Inflammatory macrophage (primary cell): ENCODE measurements at places on chromosomes 7 and 10.
A peak's percentile ranks its signal among the peaks of the same experiment; 100 is the strongest.

- no peak for DNase-seq
Observed at GRCh38 chr10:35289198-35289597, 47.1 kb upstream of the CCNY start.

GRCh38 chr10:32326680-32327363, 20.1 kb downstream of the EPC1 start:
- DNase-seq, result no peak

DNA sequence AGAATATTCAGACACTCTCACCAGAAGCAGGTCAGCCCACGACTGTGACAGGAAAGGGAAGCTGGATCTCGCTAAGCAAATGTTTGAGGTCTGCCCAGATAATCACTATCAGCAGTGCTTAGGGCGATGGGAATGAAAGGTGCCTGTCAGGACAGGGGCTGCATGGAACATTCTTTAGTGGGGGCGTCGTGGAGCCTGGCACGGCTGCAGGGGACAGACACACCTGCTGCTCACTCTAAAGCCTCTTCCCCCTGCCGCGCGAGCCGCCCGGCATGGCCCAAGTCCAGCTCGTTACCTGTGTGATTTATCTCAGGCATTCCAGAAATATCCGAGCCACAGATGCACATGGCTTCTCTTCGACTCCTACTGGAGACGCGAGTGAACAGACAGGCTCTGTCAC, 235.5 kb downstream of the GLRX3 start:
- no peak for DNase-seq

DNA sequence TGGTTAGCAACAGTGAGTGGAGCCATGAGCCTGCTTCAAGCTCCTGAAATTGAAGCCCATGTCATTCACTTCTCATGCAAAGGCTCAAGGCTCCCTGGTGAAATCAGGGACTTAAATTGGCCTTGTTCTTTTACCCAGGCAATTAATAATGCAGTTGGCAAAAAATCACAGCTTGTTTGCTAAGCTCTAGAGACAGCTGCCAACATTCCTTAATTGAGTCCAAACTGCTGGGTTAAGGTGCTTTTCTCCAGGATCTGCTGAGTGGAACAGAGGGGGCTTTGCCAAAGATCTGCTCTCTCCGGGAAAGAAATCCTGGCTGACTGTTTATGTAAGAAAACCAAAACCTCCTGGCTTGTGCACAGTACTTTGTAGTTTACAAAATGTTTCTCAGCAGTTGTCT, 257.6 kb upstream of the GHITM start:
- DNase-seq, result no peak

- no peak for DNase-seq
Observed at GRCh38 chr7:4001742-4002141, 680.4 kb upstream of the FOXK1 start.

DNA sequence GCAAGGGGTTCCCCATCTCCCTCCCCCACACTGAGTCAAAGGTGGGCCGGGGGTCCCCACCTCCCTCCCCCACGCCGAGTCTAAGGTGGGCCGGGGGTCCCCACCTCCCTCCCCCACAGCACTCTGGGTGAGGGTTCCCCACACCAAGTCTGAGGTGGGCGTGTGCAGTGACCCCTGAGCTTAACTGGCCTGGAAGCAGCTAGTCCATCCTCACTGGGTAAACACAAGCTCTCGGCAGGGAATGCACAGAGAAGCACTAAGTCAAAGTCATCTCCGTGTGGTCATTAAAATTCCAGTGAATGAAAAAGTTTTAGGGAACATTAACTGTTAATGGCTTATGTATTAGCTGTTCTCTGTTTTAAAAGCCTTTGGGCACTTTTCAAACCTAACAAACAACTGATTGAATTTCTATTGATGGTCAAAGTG, 43.7 kb upstream of the PRKAR1B start:
- DNase-seq, result no peak

DNA sequence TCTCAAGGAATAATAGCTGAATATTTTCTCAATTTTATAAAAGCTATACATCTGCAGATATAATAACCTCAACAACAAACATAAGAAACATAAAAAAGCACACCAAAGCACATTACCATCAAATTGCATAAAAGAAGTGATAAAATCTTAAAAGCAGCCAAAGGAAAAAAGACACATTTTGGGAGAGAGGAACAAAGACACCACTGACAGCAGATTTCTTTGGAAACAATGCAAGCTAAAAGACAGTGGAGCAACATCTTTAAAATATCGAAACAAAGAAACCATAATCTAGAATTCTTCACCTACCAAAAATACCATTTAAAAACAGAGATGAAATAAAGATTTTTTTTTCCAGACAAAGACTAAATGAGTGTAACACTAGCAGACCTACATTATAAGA, 55.7 kb upstream of the TEX47 start:
- DNase-seq, result no peak

GRCh38 chr10:4391683-4392082, 434.3 kb upstream of the AKR1E2 start:
- DNase-seq, result no peak

DNA sequence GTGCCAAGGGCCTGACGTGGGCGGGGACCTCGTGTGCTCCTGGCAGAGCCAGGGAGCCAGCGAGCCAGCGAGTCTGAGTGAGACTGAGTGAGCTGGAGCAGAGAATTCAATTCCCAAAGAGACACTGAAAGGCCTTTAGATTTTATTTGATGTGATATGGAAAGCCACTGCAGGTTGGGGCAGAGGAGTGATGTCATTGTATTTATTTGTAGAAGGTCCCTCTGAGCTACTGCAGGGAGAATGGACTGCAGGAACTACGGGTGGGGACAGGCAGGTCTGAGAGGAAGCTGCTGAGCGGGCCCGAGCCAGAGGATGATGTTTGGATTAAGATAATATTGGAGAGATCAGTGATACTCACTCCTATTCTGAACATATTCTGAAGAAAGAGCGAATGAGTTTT, 445.8 kb upstream of the ANKRD30A start:
- DNase-seq, result no peak

DNA sequence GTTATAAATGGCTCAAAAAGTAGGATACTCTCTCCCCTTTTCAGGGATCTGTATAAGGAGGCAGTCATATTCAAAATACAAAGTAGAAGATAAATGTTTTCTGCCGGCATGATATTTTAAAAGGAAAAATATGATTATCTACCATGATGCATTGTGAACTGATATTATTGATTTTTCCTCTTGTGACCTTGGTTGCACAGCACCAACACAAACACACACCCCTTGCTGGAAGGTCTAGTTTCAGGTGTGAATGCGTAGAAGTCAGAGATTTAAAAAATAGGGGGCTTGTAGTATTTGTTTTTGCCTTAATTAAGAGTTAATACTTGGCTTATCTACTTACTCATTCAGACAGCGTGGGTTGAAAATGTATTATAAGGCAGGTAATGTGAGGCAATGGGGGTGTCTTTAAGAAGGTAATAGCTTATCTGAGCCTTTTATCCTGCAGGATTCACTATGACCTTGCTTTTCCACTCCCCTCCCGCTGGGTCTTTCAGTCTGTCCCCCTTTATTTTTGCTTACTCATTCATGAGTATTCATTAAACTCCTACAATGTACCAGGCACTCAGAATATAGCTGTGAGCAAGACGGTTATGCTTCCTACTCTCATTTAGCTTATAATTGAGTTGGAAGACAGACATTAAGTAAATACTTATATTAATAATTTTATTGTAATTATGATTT, 390.6 kb downstream of the SDK1 start:
- no peak for DNase-seq

- DNase-seq, result no peak
Observed at GRCh38 chr10:60970526-60970925, 26.5 kb upstream of the RHOBTB1 start.

DNA sequence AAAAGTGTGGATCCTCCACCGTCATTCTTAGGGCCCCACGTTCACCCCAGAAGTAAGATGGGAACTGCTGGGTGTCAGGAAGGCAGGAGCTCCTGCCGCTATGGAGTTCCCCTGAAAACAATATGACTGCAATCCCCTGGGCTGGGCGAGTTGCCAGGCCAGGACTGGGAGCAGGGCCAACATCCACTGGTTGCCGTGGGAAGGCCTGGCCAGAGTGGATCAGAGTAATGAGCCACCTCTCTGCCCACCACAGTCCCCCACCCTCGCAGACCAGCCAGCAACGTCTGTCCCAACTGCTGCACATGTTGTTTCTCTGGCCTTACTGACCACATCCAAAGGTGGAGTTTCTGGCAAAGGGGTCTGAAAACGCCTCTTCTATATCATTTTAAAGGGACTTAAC, 86.6 kb downstream of the STRA8 start:
- peak; percentile 28 for DNase-seq

DNA sequence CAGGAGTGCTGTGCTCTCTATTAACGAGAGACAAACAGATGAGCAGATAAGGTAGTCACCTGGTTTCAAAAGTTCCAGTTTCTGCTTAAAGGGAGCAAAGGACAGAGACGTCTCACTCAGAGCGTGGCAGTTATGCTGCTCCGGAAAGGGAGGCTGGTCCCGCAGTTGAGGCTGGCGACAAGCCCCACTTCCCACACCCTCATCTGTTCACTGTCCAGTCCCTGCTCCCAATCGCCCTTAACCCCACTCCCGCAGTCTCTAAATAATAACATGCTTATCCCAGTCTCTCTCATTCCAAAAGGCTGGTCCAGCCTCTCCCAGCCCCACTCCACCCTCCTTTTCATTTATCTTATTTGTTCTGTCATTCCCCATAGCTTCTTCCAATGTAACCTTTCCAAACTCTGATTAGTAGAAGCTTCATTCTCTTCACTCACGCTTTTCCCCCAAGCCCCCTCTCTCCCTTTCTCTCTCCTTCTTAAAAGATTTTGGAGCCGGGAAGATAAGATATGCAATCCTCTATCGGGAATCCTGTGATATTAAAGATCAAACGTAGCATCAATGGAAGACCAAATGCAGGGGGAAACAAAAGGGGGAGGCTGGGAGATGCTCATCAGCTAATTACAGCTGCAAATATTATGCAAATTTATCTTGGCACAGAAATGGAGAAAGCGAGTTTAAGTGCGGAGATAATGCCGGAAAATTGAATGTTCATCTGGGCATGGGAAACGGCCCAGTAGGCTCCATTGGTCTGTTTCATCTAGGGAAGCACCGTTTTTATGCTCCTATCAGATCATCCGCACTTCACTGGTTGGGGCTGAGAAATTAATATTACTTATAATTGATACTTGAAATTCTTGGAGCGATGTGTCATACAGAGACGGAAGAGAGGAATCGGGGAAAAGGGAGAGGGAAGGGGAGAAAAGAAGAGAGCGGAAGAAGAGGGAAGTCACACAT, 16.3 kb upstream of the GATA3 start:
- DNase-seq, result no peak

DNA sequence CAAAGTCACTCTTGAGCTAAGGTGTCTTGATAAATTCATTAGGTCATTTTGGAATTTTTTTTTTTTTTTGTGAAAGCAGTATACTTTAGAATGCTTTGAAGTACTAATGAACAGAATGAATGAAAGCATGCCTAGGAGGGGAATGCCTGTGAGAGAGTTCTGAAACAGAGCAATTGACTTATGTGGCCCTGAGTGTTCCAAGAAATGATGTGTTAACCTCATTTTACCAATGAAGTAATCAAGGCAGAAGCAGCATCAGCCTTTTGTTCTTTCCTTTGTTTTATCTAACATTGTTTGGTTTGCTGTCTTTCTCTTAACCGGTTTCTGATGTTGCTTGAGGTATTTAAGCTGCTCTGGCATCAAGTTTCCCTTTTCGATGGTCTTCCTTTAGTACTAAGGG, 154.6 kb upstream of the HGF start:
- DNase-seq, result no peak

DNA sequence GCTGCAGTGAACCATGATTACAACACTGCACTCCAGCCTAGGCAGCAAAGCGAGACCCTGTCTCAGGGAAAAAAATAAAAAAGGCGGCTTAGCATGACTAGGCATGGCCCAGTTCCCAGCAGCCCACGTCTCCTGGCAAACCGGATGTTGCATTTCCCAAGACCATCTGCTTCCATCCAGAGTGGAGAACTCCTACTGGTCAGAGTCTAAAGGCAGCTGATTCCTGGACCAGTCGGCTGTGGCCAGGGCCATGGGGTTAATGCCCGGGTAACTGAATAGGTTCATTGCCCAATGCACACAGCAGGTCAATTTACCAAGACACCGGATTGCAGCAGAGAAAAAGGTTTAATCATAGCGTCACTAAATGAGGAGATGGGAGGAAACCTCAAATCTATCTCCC, 133.1 kb downstream of the MYL10 start:
- DNase-seq, result peak; percentile 7

DNA sequence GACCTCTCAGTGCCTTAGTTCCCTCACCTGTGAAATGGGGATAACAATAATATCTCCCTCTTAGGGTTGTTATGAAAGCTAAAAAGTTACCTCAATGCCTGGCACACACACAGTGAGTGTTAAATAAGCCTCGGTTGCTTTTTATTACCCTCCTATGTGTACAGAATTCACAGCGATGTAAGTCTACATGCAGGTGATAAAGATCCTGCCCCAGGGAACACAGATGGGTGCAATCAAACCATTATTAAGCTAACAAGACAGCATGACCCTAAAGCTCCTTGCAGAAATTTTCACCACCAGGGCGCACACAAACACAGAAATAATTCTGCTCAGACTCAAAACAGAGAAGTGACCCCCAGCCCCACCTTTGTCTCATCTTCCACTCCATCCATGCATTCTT, 261.9 kb downstream of the SNX10 start:
- no peak for DNase-seq

- DNase-seq, result peak; percentile 54
Observed at GRCh38 chr7:23062452-23062851, 43.1 kb upstream of the KLHL7 start.

GRCh38 chr7:143265017-143265693, 1.9 kb downstream of the GSTK1 start:
- DNase-seq, result no peak

DNA sequence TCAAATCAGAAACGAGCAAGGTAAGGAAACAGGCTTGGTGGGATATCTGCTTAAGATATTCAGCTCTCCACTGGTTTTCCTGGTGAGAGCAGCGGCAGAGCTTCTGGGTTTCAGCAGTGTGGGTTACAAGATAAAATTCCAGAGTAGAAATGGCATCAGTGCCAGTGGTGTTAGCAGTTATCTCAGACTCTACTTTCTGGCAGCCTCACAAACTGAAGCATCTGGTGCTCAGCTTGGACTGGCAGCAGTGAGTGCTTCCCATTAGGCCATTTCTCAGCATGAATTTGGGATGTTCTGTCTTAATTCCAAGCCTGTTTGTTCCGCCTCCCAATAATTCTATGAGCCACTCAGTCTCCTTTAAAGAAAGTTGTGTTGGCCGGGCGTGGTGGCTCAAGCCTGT, 6.9 kb upstream of the GSTO2 start:
- no peak for DNase-seq

DNA sequence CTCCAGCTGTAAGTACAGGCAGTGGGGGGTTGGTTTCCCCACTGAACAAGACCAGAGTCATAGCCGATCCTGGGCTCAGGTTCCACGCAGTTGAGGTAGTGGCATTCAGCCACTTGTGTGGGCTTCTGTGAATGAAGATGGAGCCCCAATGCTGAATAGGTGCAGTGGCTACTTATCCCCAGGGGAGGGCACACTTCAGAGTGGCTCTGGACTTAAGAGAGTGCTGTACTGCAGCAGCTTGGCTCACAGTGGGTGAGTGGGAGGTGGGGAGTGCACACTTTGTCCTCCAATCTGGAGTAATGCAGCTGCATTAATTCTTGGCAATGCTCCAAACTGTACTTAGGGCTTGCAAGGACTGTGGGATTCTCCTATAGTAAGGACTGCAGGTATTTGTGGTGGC, 81.9 kb downstream of the BUB3 start:
- peak; percentile 21 for DNase-seq
